ENCODE measurements at places on chromosomes 7 and 10.

DNA sequence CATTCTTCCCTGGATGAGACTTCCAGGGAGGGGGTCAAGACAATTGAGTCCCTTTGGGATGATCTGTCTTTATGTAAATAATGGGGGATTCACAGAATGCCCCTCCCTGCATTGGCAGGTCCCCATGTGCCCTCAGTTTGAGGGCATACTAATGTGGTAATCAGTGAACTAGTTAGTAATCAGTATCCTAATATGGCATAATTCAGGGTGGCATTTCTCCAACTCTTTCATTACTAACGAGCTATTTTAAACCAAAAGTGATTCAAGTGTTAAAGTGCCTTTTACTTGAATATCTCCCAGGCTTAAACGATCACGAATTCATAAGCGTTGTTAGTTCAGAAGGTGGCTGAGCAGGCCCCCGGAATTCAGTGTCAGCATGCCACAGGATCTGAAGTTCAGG is 1.6 kb upstream of the DNAJB6 start:
- DNase-seq: no peak

- no peak for DNase-seq
Measured at GRCh38 chr10:129161150-129161549, 305.9 kb upstream of the MGMT start.

DNA sequence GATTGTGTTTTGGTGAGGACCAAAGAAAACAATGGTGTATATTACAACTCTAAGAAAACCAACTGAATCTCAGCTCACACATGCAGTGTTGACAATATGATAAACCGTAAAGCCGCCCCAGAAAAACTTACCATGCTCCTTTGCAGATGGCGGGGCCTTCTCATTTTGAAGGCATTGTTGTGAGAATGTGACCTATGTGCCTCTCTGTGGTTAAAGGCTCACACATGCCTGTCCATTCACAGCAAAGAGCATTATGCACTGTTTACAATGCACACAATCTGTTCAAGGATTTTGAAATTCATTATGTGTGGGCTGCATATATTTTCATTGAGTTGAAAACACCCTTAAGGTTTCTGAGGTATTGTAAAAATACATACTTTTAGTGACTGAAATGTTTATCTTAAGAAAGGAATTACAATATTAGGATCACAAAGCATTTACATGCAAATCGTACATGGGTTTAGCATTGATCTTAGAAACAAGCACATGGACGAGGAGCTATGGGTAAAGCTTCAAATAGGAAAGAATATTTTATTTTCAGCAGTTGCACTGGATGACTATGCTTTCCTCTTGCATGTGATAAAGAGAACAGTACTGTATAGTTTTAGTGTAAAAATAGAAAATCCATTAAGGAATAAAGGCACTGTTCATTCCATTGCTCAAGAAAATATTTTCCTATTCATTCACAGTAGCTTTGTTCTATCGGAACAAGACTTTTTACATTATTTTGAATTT is 334.3 kb downstream of the ARL4A start:
- DNase-seq: no peak

DNA sequence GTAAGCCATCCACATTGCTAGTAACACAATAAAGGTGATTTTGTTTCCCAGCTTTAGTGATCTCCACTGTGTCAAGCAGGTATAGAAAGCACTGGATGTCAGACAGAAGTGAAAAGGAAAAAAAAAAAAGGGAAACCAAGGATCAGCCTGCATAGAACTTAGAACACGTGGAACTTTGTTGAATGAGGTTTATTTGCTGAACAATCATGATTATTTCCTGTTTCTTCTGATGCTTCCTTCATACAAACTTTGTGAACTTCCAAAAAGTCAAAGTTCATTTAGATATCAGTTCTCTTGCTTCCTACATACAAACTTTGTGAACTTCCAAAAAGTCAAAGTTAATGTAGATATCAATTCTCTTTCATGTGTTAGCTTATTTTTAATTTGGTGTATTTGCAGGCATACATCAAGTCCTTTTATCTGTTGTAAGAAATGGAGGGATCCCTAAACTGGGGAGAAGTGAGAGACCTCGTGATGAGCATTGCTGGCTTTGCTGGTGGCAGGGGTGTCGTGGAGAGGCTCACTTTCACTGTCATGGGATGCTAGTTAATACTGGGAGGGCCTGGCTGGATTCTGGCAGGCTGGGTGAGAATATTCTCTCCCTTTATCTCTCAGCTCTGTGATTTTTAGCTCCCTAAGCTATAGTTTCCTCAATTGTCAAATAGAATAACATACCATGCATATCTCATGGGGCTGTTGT is 298.4 kb downstream of the INHBA start:
- no peak for DNase-seq

GRCh38 chr7:132035517-132036362 is 479.3 kb upstream of the PODXL start:
- DNase-seq: no peak

GRCh38 chr7:45987521-45988290 is 66.6 kb upstream of the IGFBP3 start:
- no peak for DNase-seq

- no peak for DNase-seq
Measured at GRCh38 chr7:5681979-5682546, 99.4 kb downstream of the RNF216 start.

GRCh38 chr7:20269726-20270125 is 52.5 kb upstream of the MACC1 start:
- DNase-seq: no peak

GRCh38 chr7:142451817-142452216 is 194.0 kb upstream of the PRSS58 start:
- no peak for DNase-seq

DNA sequence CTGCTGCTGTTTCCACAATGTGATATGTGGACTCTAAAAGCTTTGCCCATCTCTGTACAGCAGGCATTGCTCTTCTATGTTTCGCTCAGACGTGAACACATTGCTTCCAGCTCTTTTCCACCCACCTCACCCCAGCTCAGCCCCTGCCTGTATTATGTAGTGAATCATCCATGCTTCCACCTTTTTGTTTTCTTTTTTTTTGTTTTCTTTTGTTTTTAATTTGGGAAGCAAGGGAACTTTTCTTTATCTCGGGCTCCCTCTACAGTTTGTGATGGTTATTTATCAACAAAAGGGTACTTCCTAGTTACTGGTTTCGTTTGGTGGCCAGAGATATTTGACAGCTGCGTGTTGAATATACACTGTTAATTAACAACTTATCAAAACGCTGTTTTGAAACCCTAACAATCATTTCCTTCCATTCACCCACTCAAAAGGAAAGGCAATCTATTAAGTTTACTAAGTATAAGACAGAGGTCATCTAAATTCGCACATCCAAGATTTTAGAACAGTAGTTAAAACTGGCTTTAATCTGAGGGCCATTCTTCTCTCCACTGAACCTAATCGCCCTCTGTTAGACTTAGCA is 127.9 kb upstream of the STK17A start:
- DNase-seq: no peak

GRCh38 chr10:60426425-60426824 is 36.8 kb upstream of the ANK3 start:
- DNase-seq: no peak

GRCh38 chr7:50502001-50502684 is 52.0 kb upstream of the FIGNL1 start:
- no peak for DNase-seq

GRCh38 chr7:112357136-112357535 is 93.1 kb upstream of the IFRD1 start:
- no peak for DNase-seq

DNA sequence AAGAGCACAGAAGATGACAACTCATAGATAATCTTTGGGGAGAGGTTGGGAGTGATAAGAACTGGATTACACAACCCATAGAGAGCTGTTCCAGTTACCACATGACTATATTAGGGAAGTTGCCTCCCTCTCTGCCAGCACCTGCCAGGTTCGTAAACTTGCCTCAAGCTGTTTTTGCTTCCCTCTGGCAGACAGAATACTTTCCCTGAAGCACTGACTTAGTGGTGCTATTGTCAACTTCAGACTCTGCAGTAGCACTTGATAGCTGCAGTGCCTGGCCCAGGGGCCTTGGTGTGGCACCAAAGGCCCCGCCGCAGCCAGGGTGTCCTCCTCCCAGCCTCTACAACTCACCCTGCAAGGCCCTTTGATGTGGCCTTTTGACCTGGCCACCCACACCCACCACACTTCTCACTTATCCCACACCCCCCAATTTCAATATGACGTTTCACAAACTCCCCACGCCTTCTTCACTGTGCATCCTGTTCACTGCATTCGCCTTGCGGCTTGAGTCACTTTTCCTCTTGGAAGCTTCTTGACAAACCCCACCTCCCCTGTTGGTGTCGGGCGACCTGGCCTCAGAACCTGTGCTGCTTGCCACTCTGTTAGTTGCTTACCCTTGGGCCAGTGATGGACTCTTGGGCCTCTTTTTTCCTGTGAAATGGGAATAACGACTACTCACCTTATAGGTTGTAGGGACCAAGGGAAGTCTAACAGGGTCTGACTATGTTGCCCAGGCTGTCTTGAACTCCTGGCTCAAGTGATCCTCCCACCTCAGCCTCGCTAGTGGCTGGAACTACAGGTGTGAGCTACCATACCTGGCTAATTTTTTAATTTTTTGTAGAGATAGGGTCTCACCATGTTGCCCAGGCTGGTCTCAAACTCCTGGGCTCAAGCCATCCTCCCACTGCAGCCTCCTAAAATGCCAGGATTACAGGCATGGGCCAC is 50.2 kb upstream of the PODXL start:
- DNase-seq: no peak

GRCh38 chr7:111080495-111081105 is 10.3 kb upstream of the LRRN3 start:
- no peak for DNase-seq

DNA sequence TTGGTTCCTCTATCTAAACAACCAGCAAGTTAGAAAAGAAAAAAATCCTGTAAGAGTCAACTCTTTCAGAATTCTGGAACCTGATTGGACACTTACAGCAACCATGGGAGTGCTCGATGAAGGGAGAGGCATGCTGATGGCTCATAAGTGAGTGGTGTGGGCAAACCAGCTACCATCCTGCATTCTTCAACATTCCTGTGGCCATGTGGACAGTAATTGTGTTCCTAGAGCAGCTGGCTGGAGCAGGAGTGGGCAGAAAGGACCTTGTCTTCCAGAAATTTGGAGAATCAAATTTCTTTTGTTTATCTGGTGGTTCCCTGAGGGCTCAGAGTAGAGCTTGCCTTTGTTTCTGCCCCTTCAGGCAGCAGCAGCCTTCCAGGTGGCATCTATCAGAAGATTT is 22.5 kb upstream of the MYL7 start:
- DNase-seq: no peak

- DNase-seq: no peak
Measured at GRCh38 chr10:2494399-2494798, 572.9 kb upstream of the PFKP start.

- no peak for DNase-seq
Measured at GRCh38 chr10:132061465-132061864, 4.3 kb upstream of the JAKMIP3 start.

GRCh38 chr10:49228677-49229076 is 40.5 kb upstream of the TMEM273 start:
- no peak for DNase-seq

GRCh38 chr10:111148025-111148424 is 71.2 kb downstream of the ADRA2A start:
- DNase-seq: no peak

DNA sequence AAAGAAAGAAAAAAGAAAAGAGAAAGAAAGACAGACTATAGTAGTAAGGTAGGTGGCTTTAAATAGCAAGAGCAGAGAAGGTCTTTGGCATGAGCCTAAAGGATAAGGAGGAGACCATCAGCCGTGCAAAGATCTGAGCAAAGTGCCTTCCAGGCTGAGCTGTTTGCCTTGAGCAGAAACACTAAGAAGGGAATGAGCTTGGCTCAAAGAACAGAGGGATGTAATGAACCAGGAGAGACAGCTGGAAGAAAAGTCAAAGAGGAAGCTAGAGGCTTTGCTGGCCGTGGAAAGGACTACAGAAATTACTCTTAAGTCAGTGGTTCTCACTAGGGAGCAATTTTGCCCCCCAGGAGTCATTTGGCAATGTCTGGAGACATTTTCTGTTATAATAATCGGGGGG is 228.6 kb downstream of the FGFR2 start:
- DNase-seq: no peak

DNA sequence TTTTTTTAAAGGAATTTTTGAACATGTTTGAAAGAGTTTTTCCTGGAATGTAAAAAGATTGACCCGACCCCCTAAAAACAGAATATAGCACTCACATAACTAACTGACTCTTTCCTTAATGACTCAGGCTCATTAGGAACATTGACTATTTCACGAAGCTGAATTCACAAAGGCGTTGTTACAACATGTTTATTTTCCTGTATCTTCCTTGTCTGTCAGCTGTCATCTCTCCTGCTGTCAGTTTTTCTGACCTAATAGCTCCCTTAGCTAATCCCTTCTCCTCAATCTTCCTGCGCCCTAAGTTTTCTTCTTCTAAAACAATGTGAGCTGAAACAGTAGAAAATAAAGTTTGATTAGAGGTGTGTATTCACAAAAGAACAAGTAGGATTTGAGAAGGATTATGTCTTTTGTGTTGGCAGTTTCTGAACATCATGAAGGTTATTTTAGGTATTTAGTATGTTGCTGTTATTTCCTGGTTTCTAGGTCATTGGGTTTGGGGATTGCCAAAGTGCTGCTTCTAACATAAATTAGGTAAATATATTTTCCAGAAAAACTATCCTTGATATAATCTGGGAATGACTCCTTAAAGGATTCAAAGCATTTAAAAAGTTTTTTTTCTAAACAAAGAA is 4.6 kb upstream of the MDFIC start:
- DNase-seq: no peak

GRCh38 chr10:28169525-28169924 is 133.3 kb downstream of the MPP7 start:
- no peak for DNase-seq

- DNase-seq: no peak
Measured at GRCh38 chr10:105398202-105398601, 757.1 kb downstream of the SORCS3 start.

DNA sequence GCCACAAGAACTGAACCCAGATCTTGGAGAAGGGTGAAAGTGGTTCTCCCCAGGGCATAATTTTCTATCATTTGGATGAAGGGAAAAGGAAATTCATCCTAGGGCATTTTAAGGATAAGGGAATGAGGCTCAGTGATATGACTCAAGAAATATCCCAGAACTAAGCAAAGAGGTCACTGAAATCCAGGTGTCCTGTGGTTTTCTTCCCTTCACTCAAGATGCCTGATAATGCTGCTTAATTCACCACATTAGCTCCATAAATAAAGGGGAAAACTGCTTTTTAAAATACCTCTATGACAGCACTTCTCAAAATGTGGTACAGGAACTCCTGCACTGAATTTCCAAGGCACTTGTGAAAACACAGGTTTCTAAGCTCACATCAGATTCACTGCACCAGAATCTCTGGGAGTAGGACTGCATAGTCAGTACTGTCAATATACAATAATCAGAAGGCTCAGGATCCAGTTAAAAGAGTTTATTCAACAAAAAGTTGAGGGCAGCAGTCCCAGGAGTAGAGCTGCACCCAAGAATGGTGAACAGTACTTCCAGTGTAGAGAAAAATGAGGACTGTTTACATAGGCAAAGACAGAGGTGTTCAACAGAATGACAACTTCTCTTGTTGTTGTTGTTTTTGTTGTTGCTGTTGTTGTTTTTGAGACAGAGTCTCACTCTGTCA is 2.9 kb downstream of the IFIT3 start:
- no peak for DNase-seq

Measured in activated CD4-positive, alpha-beta T cell treated with anti-CD3 and anti-CD28 coated beads, Interleukin-2, amount 50 U/mL, for 1 hour (primary cell).